AG10803 (cell line): ENCODE measurements at places on chromosomes 3 and 15.
A peak's percentile ranks its signal among the peaks of the same experiment; 100 is the strongest.

DNA sequence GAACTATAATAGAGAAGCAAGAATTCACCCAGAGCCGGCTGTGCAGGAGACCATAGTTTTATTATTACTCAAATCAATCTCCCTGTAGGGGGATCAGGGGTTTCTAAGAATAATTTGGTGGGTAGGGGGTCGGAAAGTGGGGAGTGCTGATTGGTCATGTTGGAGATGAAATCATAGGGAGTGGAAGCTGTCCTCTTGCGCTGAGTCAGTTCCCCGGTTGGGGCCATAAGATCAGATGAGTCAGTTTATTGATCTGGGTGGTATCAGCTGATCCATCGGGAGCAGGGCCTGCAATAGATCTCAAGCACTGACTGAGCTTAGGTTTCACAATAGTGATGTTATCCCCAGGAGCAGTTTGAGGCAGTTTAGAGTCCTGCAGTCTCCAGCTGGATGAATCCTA lies 97.0 kb upstream of the SNRPN start:
- DNase-seq: no peak

- no peak for DNase-seq
Measured at GRCh38 chr15:94266789-94267188, 35.4 kb downstream of the MCTP2 start.

DNA sequence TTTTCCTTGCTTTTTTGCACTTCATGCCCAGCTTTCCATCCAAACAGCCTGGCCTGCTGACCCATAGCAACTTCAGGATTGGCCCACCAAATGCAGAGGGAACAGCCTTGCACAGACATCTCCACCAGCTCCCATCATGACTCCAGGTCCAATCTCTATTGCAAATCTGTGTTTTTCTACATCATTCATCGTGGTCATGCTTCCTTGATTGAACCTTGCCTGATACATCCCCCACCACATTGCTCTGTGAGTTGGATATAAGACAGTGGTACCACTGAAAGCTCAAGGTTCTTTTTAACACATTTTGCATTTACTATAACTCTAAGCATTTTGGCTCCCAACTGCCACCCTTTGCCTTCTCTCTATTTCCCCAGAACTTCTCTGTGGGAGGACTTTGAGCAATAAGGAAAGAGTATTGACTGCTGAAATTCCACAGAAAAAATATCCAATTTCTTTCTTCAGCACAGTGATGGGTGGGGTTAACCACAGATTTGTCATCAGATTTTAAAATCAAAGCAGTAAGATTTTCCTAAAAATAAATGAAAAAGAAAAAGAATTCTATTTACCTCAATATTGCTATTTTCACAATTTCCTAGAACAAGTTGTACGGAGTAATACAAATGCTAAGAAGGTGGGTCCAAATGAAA lies 114.6 kb upstream of the GALNT15 start:
- DNase-seq: no peak

GRCh38 chr15:64024172-64025050 lies 21.9 kb downstream of the DAPK2 start:
- peak; percentile 36 for DNase-seq

DNA sequence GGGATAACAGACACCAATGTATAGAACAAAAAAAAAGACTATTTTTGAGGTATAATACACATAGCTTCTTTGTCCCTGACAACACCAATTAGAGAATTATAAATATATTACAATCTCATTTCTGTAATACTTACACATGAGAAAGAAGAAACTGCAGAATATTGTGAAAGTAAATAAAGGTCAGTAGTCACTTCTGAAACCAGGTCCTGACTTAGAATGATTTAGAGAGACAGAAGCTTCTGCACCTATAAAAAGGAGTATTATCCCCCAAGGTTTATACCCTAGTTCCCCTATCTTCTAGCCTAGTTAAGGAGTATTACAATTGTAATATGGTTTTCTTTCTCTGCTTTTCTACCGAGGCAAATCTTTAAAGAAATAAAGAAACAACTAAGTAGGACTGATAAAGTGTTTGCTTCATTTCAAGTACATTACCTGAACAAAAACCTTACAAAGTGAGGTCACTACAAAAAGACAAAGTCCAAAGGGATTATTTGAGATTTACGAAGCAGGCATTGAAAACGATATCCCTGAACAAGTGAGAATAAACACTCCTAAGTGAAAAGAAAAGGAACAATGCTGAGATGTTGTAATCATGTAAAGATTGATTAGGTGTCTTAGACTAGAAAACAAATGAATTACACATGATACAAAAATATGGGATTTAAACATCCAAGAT lies 103.0 kb downstream of the GBE1 start:
- DNase-seq: no peak

GRCh38 chr15:50249704-50250103 lies 15.8 kb downstream of the HDC start:
- no peak for DNase-seq

- DNase-seq: no peak
Measured at GRCh38 chr15:38257676-38258075, 5.0 kb downstream of the SPRED1 start.

DNA sequence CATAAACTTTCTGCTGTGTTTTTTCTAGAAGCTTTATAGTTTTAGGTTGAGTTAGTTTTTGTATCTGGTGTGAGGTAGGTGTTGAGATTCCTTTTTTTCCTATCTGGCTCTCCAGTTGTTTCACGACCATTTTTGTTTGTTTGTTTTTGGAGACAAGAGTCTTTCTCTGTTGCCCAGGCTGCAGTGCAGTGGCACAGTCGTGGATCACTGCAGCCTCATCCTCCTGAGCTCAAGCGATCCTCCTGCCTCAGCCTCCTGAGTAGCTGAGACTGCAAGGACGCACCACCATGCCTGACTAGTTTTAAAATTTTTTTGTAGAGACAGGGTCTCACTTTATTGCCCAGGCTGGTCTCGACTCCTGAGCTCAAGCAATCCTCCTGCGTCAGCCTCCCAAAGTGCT lies 20.6 kb downstream of the RNF111 start:
- no peak for DNase-seq

- peak; percentile 72 for DNase-seq
Measured at GRCh38 chr3:114115143-114115542, 58.6 kb downstream of the QTRT2 start.

- peak; percentile 92 for DNase-seq
Measured at GRCh38 chr15:87609474-87609873, 647.1 kb downstream of the NTRK3 start.

GRCh38 chr3:50274371-50275104 lies 4.3 kb upstream of the LSMEM2 start:
- DNase-seq: peak; percentile 47

DNA sequence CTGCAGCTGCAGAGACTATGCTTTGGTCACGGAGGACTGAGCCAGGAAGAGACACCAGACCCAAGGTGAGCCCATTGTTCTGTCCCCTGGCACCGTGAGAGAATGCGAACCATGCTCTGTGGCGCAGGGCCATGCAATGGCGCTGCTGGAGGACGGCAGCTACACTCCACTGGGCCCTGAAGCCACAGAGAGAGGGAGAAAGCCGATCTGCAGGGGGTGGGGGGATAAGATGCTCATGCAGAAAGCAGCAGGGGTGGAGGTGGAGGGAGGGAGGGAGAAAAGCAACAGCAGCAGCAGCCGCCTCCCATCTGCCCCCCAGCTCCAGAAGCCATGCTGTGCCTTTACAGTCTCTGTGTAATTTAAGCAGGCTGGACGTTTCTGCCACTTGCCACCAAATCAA lies 5.3 kb downstream of the BDH1 start:
- no peak for DNase-seq

DNA sequence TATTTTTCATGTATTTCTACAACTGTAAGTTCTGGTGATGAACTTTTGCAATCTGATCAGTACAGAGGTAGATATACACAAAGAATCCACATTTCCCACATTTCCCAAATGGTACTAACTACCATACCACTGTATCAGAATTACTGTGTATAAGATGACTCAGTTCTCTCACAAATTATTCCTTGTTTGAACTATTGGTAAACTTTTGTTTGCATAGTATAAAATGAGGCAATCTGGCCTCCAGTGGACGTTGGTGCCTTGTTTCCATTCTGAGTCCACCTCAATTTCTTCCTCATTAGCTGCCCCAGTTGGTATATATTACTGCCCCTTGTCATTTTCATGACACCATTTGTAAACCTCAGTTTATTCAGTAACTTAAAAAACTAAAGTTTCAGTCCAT lies 38.5 kb downstream of the SPTSSB start:
- DNase-seq: no peak

DNA sequence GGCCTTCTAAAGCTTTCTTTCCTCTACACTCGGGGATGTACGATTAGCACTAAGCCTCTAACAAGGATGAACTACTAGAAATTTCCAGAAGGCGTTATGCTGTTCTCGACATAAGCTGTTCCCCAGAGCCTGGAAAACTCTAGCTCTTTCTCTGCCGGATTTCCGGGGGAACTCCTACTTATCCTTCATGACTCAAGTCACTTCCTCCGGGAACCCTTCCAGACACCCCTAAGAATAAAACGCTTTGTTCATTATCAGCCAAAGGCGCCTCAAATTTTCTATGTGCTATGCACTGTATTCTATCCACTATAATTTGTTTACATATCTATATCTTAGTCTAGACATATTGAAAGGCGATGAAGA lies 455 bp upstream of the SNAP23 start:
- DNase-seq: peak; percentile 76

DNA sequence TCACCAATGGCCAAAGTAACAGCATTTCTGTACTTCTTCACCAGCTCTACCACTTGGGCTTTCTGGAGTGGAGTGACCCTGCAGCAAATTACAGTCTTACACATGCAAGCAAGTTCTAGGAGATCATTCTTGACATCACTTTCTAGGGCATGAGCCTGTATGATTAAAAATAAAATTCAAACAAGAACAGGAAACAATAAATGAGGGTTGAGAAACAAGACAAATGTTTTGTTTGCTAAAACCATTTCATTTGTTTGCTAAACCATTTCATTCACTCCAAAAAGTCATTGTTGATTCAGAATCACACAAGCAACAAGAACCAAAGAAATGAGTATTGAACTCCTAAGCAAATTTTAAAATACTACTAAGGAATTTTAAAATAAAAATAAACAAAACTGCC lies 220.9 kb downstream of the ATP8B4 start:
- DNase-seq: no peak

- DNase-seq: no peak
Measured at GRCh38 chr3:1406250-1406649, 313.4 kb downstream of the CNTN6 start.
